ENCODE measurements at places on chromosomes 4 and X. TPM values are rescaled to one million over a fixed set of nuclear protein-coding genes. Genes with fewer than 3 reads are reported as not detected.

Gene ZNF185
- polyA plus RNA-seq, result 48.3 TPM

Gene IL1RAPL1
- 2.7 TPM for polyA plus RNA-seq

Gene ITIH6
- polyA plus RNA-seq, result 0.19 TPM

Gene BTK
- 2.6 TPM for polyA plus RNA-seq

Gene RADX
- polyA plus RNA-seq, result 4.1 TPM

Gene RRH
- polyA plus RNA-seq, result 0.49 TPM

Gene POU3F4
- polyA plus RNA-seq, result 9.3 TPM

Gene IBSP
- not detected for polyA plus RNA-seq

Gene TNIP3
- 1.8 TPM for polyA plus RNA-seq

Gene IL9R
- not detected for polyA plus RNA-seq

Gene ATP2B3
- 0.27 TPM for polyA plus RNA-seq
